ENCODE measurements at places on chromosomes 5 and 9. TPM values are rescaled to one million over a fixed set of nuclear protein-coding genes. Genes with fewer than 3 reads are reported as not detected.

Gene STC2
- not detected for total RNA-seq

GRCh38 chr5:104541141-104541785 lies 978.7 kb upstream of the NUDT12 start:
- no peaks in the 10 kb centered on the region for H3K36me3 ChIP-seq
- H3K27me3 ChIP-seq, result no peaks in the 10 kb centered on the region
- no peaks in the 10 kb centered on the region for H3K4me1 ChIP-seq
- no peak overlapping the region for H3K4me3 ChIP-seq
- DNase-seq, result no peak

DNA sequence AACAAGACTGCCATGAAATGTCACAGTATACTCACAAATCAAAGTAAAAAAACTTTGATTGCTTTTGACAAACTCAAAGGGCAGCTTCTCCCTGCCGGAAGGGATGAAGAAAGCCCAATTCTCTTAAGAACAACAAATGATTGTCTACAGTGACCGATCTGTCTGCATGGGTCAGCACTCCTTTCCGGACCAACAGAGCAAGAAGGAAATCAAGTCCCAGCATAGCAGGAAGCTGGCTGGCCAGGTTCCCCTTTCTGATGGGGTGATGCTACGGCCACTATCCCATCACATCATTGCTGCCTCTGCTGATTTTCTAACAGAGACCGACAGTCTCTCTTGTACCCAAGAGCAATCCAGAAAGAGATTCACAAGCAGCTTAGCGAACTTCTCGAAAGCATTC lies 692 bp downstream of the C1QTNF3 start:
- H3K4me1 ChIP-seq, result no peaks in the 10 kb centered on the region
- H3K27me3 ChIP-seq, result no peaks in the 10 kb centered on the region
- no peaks in the 10 kb centered on the region for H3K36me3 ChIP-seq
- no peak overlapping the region for H3K4me3 ChIP-seq
- no peak for DNase-seq
- H3K27ac ChIP-seq, result no peak overlapping the region

Gene C9
- total RNA-seq, result not detected

GRCh38 chr5:75279321-75279720 lies 42.6 kb upstream of the ANKRD31 start:
- H3K4me1 ChIP-seq, result no peaks in the 10 kb centered on the region
- no peak overlapping the region for H3K27ac ChIP-seq
- H3K4me3 ChIP-seq, result no peak overlapping the region
- H3K27me3 ChIP-seq, result no peaks in the 10 kb centered on the region
